ENCODE measurements at places on chromosomes 6 and 20.
A peak's percentile ranks its signal among the peaks of the same experiment; 100 is the strongest.

- DNase-seq, result no peak
Observed at GRCh38 chr6:26476896-26477295, 19.1 kb downstream of the BTN2A1 start.

DNA sequence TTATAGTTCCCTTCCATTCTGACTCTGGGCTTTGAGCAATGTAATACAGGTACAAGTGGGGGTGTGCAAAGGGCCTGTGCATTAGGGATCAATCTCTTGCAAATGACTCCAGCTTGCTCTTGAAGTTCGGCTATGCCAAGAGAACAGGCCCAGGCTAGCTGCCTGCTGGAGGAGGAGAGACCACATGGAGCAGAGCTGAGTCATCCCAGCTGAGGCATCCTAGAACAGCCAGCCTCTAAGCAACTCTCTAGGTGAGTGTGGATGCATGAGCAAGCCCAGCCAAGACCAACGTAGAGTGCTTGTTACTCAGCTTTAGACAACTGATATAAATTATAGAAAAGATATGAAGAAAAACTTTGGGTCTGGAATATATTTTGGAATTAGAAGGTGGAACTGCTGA lies 47.6 kb upstream of the RBM24 start:
- DNase-seq, result no peak

DNA sequence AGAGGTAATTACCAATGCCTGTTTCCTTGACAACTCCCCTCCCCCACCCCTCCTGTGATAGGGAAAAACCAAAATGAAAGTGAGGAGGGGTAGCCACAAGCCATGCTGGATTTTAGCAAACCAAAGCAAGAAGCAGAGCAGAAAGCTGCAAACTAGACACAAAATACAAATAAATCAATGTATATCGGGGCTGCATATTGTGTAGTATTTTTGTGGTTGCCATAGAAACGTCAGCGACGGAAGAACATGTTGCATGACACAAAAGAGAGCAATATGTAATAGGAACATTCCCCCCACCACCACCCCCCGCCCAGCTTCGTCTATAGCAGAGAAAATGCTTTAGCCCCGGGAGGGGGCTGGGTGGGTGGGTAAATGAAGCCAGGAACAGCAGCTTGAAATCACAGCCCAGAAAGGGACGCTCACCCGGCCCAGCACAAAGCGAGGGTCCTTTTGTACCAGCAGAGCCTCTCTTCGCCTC lies 548 bp downstream of the AGPAT4 start:
- DNase-seq, result peak; percentile 12

DNA sequence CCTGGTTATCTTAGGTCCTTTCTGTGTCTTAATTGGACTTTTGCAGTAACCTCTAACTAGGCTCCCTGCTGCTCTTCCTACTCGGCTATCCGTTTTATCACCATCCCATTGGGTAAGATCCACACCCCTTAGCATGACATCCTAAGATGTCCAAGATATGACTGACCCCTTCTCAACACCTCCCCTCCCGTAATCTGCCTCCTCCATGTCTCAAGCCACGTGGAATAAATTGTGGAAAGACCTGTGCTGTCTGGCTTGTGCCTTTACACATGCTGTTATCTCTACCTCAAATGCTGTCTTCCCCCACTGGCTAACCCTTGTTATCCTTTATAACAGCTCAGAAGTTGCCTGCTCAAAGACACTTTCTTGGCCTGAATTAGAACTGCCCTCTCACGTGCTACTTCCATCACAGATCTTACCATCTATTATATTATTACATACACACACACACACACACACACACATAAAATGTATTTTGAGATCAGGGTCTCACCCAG lies 26.5 kb downstream of the EIF2S2 start:
- no peak for DNase-seq

GRCh38 chr6:129567374-129567773 lies 142.6 kb downstream of the ARHGAP18 start:
- peak; percentile 21 for DNase-seq

DNA sequence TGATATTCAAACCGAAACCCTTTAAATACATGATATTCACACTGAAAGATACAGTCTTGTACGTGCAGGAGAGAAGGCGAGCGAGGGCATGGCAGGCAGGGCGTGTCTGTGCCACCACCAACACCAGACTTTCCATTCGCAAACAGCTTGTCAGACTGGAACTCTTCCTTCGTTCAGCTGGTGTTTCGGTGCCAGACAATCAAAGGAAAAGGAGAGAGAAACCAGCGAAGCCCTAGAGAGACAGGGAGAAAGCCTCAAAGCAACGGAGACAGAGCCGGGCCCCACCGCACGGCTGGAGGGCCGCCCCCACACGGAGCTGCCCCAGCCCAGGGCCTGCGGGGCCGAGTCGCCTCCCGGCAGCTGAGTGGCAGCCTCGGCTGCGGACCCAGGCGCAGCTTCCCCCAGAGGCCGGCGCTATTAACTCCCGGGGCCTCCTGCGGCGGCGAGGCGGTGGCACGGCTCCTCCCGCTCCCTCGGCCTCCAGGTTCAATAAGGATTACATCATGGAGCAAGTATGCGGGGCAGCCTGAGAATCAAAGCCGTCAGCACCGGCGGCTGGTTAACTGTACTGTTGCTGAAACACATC lies 32.1 kb upstream of the NR2E1 start:
- DNase-seq, result no peak

- DNase-seq, result no peak
Observed at GRCh38 chr20:4885877-4886276, 115.4 kb downstream of the SLC23A2 start.

DNA sequence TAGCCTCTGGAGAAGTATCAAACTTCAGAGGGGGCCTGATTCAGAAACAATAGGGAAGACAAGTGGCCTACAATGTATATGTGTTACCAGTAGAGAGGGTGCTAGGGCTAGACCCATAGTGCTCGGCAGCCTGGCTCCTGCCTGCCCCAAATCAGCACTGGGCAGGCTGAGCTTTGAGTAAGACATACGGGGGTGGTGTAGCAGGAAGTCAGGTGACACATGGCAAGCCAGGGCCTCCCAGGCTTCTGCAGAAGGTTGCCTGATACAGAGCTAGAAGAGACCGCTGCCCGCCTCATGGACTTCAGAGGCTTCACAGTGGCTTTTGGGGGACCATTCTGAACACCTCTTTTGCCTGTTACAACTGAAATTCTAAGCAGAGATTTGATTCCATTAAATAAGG lies 43.4 kb downstream of the RALY start:
- peak; percentile 12 for DNase-seq

DNA sequence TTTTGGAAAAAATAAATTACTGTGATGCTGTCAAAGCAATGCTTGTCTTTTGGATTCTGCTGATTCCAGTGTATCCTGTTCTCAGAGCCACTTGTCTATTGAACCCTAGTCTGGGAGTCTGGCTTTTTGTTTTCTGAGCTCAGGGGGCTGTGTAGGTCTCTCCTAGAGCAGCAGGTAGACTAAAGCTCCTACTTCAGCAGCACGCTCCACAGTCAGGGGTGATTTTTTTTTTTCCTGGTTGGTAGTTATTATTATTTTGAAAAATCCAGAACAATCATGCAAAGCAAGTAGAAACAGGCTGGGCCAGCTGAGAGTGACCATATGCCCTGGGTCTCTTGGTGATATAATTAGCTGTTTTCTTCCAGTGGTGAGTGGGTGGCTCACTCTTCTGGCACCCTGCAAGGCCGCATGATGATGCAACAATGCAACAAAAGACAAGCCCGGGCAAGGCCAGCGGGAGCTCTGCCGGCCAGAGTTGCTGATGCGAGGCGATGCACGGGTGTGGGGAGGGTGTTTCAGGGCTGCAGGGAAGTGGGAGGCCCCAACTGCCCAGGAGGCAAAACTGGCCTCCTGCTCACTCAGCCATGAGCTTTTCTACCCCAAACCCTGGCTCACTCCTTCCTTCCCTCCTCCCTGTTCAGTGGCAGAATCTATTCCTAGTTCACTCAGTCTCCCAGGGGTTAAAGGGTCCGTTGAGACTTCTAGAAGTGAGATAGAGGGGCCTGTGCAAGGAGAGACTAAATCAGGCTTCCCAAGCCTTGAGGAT lies 11.5 kb upstream of the CDKN1A start:
- DNase-seq, result no peak

GRCh38 chr6:126427713-126428112 lies 87.8 kb downstream of the CENPW start:
- DNase-seq, result no peak

- DNase-seq, result no peak
Observed at GRCh38 chr6:92047152-92047850, 1372.1 kb downstream of the EPHA7 start.

DNA sequence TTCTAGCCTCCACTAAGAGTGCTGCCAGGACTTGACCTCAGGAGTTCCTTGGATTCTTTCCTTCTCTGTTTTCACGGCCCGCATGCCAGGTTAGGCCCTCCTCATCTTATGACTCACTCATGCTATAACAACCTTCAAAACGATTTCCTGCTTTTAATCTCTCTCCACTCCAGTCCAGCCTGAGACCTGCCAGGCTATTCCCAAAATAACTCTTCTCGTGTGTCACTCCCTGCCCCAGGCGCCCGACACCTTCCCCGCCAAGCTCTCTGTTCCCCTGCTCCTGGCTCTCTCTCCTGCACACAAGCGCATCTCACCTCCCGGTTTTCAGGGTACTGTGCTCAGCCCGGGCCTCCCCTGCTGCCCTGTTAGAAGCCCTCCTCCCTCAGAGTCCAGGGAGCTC lies 64.1 kb upstream of the RPS6KA2 start:
- DNase-seq, result no peak

- peak; percentile 38 for DNase-seq
Observed at GRCh38 chr6:132763269-132763668, 5.6 kb upstream of the VNN2 start.

DNA sequence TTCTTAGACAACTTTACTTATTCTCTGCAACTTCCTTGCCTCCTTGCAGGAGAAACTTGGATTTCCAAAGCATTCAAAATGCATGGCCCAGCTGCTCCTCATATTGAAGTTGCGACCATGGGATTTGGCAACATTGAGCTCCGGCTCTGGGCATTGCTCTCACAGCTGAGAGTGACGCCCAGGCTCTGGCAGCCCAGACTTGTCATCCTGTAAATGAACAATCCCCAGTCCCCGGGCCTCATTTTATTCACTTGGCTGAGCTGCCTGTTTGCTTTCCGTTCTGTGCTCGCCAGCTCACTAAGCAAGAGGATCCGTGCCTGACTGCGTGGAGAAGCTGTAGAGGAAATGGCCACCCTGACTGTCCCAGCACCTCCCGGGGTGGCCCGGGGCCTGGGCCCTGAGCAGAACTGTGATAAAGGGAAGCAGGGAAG lies 119.5 kb upstream of the CD93 start:
- DNase-seq, result no peak

DNA sequence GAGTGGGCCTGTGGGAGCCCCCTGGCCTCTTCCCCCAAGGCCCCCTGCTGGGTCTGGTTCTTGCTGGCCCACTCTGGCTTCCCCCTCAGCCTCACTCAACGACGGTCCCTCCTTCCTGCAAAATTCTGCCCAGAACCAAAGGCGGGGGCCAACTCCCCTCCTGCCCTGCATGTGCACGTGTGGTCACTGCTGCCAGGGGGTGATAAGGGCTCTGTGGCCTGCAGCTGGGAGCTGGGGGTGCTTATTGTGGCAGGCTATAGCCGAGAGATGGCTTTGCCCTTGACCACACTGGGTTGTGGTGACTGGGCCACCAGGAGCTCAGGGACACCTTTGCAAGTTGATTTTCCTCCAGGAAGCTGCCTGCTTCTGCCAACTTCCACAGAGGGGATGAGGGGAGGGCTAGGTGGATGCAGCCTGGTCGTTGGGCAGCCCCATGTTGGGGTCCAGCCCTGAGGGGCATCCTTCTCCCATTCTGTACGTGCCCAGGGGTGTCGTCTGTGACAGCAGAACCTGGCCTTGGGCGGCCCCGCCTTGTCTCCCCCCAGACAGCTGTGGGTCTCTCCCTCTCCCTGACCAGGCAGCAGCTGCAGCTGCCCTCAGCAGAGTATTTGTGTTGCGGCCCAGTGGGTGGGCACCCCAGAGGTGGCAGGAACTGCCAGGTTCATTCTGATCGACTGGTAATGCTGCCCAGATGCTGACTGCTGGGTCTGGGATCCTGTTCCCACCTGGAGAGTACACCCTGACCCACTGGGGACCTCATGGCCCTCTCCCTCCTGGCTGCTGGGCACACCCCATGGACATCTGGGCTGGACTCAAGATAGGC lies 5.6 kb downstream of the TCEA2 start:
- DNase-seq, result no peak

- DNase-seq, result no peak
Observed at GRCh38 chr6:8441452-8441851, 6.1 kb upstream of the SLC35B3 start.

DNA sequence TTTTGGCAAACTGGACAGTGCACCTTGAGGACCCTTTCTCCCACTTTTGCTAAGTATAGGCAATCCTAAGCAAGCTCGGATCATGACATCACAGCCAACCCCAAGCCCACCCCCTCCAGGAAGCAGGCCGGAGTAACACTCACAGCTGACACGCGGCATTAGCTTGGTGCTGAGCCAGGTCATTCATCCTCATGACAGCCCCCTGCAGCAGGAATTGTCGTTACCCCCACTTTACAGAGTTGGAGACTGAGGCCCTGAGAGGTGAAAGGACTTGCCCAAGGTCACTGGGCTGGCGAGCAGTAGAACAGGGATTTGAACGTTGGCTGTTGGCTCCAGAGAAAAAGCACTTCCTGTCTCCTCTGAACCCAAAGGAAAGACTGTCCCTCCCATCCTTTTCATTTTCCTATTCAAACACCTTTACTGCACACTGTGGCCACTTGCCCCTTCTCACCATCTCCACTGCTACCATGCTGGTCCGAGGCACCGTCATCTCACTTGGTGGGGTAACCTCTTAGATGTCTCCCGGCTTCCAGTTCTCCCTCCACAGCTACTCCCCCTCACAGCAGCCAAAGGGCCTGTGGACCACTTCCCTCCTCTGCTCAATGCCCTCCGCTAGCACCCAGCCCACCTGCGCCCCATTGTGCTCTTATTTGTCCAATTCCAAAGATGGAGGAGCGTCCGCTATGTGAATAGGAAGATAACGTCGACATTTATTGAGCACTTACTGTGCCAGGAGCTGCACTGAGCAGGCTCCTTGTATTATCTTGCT lies 84.7 kb downstream of the PREX1 start:
- DNase-seq, result no peak

DNA sequence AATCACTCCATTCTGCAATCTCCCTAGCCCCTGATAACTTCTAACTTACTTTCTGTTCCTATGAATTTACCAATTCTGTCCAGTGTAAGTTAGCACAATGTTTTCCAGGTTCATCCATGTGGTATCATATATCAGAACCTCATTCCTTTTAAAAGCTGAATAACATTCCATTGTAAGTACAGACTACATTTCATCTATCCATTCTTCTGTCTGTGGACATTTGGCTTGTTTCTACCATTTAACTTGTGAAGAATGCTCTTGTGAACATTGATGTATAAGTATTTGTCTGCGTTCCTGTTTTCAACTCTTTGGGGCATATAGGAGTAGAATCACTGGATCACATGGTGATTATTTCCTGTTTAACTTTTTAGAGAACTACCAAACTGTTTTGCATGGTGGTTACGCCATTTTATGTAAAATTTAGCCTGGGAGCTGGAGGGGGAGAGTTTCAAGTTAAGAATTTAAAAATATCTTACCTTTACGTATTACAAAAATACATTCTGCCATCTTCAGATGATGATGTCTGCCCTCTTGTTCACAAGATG lies 156.5 kb downstream of the BTBD3 start:
- DNase-seq, result no peak
